CD4-positive, alpha-beta T cell treated with Interleukin-15 for 1 hour (primary cell): ENCODE measurements at places on chromosomes 4 and X.

DNA sequence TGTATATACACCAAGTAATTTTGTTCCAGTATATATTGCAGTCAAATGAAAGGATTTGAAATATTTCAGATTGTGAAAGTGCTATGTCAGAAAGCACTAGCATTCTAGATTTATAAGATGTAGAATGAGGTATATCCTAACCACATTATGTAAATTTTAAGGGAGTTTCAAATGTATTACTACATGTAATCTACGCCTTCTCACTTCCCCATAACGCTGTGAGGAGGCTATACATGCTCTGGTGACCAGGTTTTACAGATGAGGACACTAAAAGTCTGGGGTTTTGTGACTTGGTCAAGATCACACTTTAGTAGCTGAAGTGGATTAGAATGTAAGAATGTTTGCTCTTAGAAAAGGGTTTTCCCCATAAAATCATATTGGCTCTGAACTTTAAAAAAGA is 8.1 kb downstream of the ENPEP start:
- DNase-seq = no peak

GRCh38 chr4:8920289-8920965 is 48.8 kb upstream of the HMX1 start:
- peak; percentile 10 for DNase-seq

- DNase-seq = no peak
Observed at GRCh38 chr4:174449944-174450785, 72.1 kb downstream of the HPGD start.

GRCh38 chr4:139461022-139461628 is 7.2 kb downstream of the RAB33B start:
- DNase-seq = no peak

DNA sequence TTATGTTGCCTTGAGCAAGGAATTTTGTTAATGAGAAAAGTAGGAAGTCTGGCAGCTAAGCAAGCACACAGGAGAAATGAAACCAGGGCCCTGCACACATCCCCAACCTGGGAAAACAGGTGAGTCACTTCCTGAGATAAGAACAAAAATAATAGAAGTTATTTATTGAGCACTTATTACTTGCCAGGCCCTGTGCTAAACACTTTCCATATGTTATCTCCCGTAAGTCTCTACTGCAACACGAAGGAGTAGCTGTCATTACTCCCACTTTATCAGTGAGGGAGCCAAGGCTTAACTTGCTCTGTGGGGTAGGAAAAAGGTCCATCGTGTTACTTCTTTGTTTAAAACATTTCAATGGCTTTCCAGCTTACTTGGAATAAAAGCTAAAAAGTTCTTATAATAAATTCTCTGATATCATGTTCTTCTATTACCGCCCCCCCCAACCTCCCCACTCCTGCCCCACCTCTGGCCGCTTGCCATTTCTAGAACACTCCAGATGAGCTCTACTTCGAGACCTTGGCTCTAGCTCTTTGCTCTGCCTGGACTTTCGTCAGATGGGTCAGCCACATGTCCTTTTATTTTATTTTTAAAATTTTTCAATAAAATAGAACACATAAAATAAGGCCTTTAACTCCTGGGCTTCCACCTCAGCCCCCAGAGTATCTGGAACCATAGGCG is 36.3 kb upstream of the PLAC8 start:
- DNase-seq = no peak
